T-helper 17 cell (primary cell): ENCODE measurements at places on chromosomes 6 and 20.

DNA sequence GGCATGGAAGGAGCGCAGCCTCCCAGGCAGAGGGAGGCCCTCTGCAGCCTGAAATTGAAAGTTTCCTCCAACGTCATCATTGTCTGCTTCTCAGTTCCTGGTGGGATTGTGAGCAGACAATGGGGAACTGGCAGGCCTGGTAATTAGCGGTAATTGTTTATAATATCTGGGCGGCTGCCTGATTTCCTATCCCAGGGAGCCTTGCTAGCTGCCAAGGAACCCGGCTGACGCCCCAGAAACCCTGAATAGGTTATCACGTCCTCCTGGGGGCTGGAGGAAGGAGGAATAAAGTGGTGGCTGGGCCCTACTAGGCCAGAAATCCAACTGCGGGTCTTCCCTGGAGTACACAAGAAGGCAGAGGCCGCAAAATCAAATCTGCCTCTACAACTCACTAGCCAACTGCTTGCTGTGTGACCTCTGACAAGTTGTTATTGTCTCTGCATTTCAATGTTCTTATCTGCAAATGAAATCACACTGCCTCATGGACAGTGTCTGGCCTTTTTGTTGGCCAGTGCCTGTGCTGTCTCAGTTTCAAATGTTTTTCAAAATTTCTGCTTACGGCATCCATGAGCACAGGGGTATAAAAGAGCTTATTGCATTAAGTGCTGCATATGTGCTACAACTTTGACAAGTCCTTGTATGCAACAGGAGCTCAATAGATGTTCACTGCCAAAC, 16.9 kb downstream of the KCNK15 start:
- no peak for DNase-seq

DNA sequence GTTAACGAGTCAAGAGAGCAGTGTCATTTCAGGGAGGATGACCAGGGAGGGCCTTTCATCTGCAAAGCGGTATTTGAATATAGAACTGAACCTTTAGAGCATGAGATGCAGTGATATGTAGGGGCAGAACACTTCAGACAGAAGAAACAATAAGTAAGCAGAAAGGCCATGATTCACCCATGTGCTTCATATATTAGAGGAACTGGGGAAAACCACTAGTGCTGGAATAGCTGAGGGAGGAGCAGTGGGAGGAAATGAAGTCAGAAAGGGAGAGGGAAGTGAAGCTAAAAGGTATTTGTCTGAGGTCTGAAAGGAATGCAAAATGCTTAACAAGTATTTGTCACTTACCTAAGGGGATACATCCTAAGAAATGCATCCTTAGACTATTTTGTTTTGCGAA, 391.2 kb downstream of the ADGRB3 start:
- no peak for DNase-seq

DNA sequence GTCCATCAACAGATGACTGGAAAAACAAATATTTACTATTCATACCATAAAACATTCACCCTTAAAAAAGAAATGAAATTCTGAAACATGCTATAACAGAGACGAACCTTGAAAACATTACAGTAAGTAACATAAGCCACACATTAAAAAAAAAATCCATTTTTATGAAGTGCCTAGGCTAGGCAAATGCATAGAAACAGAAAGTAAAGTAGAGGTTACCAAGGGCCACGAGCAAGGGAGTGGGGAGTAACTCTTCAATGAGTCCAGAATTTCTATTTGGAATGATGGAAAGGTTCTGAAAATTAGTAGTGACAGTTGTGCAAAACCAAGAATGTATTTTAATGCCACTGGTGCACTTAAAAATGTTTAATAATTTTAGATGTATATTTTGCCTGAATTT, 47.7 kb downstream of the STAU1 start:
- DNase-seq, result no peak

DNA sequence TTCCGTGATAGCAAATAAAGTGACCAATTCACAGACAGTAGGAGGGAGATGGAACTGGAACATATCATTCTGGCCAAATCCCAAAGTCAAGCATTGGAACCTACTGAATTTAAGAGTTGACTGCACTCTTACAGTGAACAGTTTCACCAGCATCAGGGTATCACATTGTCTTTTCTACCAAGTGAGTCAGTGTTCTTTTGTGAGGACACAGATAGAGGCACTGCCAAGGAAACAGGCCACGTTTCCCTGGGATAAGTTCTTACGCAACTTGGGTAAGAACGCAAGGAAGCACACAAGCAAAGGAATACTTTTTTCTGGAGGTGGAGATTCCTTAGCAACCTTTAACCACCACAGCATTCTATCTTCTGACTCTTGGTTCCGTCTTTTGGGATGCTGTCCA, 28.6 kb upstream of the ENPP5 start:
- no peak for DNase-seq

DNA sequence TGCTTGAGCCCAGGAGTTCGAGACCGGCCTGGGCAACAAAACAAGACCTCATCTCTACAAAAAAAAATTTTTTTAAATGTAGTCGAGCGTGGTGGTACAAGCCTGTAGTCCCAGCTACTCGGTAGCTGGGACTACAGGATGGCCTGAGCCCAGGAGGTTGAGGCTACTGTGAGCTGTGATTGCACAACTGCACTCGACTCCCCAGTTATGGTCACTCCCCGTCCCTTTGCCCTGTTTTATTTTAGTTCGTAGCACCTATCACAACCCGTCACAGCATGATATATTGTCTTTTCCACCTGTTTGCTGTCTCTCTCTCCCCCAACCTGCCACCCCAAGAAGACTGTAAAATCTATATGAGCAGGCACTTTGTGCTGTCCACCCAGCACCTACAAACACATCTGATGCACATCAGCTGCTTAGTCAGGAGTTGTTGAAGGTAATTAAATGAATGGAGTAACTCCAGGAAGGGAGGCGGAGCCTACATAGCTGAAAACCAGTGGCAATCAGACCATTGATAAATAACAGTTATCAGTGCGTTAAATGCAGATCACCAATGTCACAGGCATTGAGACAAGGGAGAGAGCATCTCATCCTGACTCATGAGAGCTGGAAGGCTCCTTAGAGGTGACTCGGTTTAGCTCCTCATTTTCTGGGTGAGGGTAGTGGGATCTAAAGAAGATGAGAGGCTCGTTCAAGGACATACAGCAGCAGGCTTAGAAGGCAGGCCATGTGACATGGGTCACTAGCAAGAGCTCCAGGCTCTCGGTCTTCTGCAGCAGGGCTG, 14.4 kb upstream of the XRN2 start:
- DNase-seq, result no peak
